CD4-positive, CD25-positive, alpha-beta regulatory T cell (primary cell): ENCODE measurements at places on chromosomes 7 and 10. TPM values are rescaled to one million over a fixed set of nuclear protein-coding genes. Genes with fewer than 3 reads are reported as not detected.

The ZNF438 gene
- polyA plus RNA-seq, result 2.3 TPM

The CLRN3 gene
- not detected for polyA plus RNA-seq

The POLR2J2 gene
- polyA plus RNA-seq, result 3.3 TPM

The TRPV5 gene
- not detected for polyA plus RNA-seq

The ZNF783 gene
- 2.7 TPM for polyA plus RNA-seq

The HMX2 gene
- not detected for polyA plus RNA-seq

The GPR15LG gene
- not detected for polyA plus RNA-seq

The BMPER gene
- polyA plus RNA-seq, result not detected

The SHTN1 gene
- 0.30 TPM for polyA plus RNA-seq

The ZNF804B gene
- polyA plus RNA-seq, result not detected

The CALML3 gene
- not detected for polyA plus RNA-seq

The HHEX gene
- not detected for polyA plus RNA-seq

The THSD7A gene
- not detected for polyA plus RNA-seq

The VSTM4 gene
- polyA plus RNA-seq, result 0.05 TPM

The TSPAN12 gene
- polyA plus RNA-seq, result not detected

The DPP6 gene
- not detected for polyA plus RNA-seq

The NACAD gene
- not detected for polyA plus RNA-seq

The SLC16A9 gene
- polyA plus RNA-seq, result not detected

The OR6B1 gene
- not detected for polyA plus RNA-seq

The PKD1L1 gene
- polyA plus RNA-seq, result not detected

The UCMA gene
- polyA plus RNA-seq, result not detected

The DENND2A gene
- not detected for polyA plus RNA-seq
